Foreskin keratinocyte (primary cell): ENCODE measurements at places on chromosomes 5 and 9. TPM values are rescaled to one million over a fixed set of nuclear protein-coding genes. Genes with fewer than 3 reads are reported as not detected.

Gene TMEM174
- total RNA-seq, result not detected in 2 replicates

Gene HSPB3
- not detected in 2 replicates for total RNA-seq

Gene PCDHB11
- total RNA-seq, result 0.03 TPM in 1 of 2 replicates, not detected in the other

Gene PCDH1
- total RNA-seq, result 2.2 and 12.1 TPM in 2 replicates

Gene FBXL7
- total RNA-seq, result 3.7 and 4.8 TPM in 2 replicates

Gene MEIKIN
- total RNA-seq, result not detected in 2 replicates

Gene SLC25A2
- not detected in 2 replicates for total RNA-seq

Gene MLANA
- not detected in 2 replicates for total RNA-seq

Gene MORN5
- not detected in 2 replicates for total RNA-seq

Gene CTNND2
- total RNA-seq, result 0.17 and 0.18 TPM in 2 replicates

Gene IRX1
- 7.5 and 11.3 TPM in 2 replicates for total RNA-seq

Gene ARID3C
- total RNA-seq, result 0.07 and 0.17 TPM in 2 replicates

Gene MAST4
- total RNA-seq, result 26.4 and 28.3 TPM in 2 replicates

Gene IRGM
- not detected in 2 replicates for total RNA-seq

Gene DUSP1
- 10.2 and 14.2 TPM in 2 replicates for total RNA-seq

Gene GNA14
- total RNA-seq, result not detected in 2 replicates

Gene SPINK13
- not detected in 2 replicates for total RNA-seq

Gene LRRC19
- not detected in 2 replicates for total RNA-seq

Gene UBAC1
- total RNA-seq, result 58.0 and 58.8 TPM in 2 replicates

Gene GDA
- 0.46 and 1.2 TPM in 2 replicates for total RNA-seq

Gene SCGB3A2
- total RNA-seq, result not detected in 2 replicates

Gene CDC42SE2
- total RNA-seq, result 23.7 and 24.8 TPM in 2 replicates

Gene GRM6
- total RNA-seq, result not detected in 2 replicates
